ENCODE measurements at places on chromosomes 4 and X. TPM values are rescaled to one million over a fixed set of nuclear protein-coding genes. Genes with fewer than 3 reads are reported as not detected.
A peak's percentile ranks its signal among the peaks of the same experiment; 100 is the strongest.

Gene HS3ST1
- 0.27 TPM for total RNA-seq

DNA sequence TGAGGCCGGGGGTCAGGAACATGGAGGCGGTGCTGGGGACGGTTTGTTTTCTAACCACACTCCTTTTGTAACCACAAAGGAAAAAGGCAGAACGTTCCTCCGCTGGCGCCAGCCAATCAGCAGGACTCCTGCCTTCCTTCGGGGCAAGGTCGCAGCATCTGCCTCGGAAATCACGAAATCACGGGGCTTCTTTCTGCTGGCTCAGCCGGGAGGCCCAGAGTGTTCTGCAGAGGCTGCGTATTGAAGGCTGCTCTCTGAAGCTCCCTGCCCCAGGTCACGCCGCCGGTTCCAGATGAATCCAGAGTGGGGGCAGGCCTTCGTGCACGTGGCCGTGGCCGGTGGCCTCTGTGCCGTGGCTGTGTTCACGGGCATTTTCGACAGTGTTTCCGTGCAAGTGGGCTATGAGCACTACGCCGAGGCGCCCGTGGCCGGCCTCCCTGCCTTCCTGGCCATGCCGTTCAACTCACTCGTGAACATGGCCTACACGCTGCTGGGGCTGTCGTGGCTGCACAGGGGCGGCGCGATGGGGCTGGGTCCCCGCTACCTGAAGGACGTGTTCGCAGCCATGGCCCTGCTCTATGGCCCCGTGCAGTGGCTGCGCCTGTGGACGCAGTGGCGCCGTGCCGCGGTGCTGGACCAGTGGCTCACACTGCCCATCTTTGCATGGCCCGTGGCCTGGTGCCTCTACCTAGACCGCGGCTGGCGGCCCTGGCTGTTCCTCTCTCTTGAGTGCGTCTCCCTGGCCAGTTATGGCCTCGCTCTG is 9.4 kb downstream of the TMEM187 start:
- DNase-seq, result no peak

GRCh38 chr4:47065051-47065481 is 33.7 kb downstream of the GABRB1 start:
- no peak for DNase-seq

DNA sequence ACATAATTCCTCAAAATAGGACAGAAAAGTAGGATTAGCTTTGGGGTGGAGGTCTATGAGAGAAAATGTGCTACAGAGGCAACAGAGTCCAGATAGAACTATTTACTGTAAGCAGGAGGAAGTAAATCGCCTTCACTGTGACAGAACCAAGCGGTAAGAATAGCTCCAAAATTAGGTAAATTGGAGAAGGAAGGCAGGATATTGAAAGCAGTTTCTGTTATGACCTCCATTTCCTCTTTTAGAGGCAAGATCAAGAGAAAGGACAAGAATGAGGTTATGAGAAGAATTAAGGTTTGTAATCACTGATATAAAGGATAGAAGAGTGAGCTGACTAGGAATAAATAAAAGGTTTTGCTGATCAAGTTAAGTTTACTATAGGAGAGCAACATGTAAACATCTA is 44.1 kb upstream of the NEUROG2 start:
- no peak for DNase-seq

- no peak for DNase-seq
Observed at GRCh38 chr4:33052241-33052640, 2332.1 kb downstream of the PCDH7 start.

- DNase-seq, result no peak
Observed at GRCh38 chr4:63049278-63049677, 1360.0 kb downstream of the TECRL start.

DNA sequence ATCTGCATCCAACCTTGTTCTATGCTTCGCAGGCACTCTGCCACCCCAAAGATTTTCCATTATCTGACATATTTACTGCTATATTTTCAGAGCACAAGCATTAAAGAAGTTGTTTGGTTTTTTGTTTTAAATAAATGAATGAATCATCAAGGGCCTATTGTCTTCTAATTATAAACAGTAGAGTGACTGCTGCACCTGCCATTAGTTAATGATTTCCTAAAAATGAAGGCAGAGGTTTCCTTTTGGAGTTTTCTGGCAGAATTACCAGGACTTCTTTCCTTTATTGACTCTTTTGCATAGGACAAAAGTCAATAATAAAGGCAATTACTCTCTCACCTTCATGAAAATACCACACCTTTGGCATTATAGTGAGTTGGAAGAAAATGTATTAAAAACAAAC is 238.1 kb downstream of the INPP4B start:
- no peak for DNase-seq

- DNase-seq, result peak; percentile 93
Observed at GRCh38 chrX:41333744-41334362, at the start of gene DDX3X. Gene DDX3X, plus strand, starts transcription at chrX:41334162. Its CDS starts 91 bp downstream, at chrX:41334253.

Gene PLAC1
- total RNA-seq, result not detected

DNA sequence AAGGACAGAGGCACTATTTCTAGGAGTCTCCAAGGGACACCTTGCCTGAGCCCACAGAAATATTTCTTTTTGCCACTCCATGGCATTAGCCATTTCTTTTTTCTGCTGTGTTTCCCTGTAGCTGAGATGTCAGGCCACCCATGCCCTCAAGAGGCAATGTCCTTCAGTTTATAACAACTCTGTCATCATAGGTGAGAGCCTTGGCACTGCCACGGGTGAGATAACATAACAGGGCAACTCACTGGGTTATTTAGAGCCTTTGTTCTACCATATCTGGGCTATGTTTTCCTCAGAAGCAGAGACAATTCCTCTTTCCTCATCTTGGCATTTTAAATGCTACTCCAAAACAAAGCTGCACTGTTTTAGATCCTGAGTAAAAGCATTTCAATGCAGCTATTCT is 99.9 kb upstream of the MAOA start:
- no peak for DNase-seq

DNA sequence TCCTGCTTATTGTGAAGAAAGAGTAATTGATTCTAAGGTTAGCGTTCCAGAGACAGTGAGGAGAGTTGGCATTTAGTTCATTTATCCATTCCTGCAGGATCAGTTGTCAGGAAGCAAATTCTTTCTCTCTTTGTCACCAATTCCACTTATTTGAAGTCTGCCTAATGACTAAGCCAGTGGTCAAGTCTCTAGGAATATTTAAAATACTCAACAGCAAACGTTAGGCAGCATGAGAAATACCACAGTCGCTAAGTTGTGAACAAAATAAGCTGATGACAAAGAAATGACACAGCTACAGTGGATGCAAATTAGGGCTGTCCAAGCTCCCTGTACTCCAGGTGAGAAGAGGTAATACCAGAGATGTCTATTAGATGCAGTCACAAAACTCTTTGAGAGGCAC is 6.6 kb upstream of the MAGEB17 start:
- DNase-seq, result no peak

DNA sequence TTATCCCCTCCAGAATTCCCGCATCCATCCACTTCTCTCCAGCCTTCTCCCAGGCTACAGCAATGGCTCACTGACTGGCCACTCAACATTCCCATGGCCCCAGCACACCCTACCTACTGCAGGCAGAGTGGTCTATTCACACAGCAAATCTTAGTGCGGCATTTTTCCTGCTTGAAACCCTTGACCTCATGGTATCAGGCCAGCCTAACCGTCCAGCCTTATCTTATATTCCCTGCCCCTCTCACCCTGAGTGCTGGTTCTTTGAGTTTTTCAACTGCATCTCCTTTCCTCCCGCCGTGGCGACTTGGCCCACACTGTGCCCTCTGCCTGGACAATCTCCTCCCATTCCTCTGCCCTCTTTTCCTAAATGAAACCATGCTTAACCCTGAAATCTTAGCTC is 10.0 kb upstream of the S100G start:
- no peak for DNase-seq

DNA sequence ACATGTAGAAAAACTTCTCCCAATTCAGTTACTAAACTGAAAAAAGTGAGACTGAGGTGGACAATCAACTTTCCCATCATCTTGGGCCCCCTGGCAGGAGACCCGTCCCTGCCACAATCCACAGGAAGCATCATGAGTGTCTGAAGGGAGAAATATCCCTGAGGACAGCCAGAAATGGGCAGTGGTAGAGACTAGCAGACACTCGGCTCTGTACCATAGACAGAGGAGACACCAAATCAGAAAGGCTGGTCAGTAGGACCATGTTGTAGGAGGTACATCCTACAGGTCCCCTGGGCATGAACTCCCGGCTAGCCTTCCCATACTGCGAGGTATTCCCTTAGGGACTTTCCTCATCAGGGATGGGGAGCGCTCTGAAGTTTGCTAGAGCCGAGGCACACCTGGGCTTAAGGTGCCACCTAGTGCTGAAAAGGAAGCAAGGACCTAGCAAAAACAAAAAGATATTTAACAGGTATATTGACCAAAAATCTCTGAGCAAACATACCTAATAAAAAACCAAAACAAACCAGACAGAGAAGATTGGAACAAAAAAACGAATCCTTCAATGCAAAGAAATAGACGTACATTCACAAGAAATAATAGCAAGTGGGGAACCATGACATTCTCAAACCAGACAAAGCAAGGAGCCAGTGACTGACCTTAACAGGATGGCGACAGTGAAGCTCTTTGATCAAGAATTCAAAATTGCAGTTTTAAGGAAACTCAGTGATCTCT is 55.6 kb downstream of the HAUS3 start:
- no peak for DNase-seq

GRCh38 chr4:69787879-69788278 is 27.5 kb upstream of the SULT1B1 start:
- no peak for DNase-seq

Gene OCIAD2
- 8.7 TPM for total RNA-seq

DNA sequence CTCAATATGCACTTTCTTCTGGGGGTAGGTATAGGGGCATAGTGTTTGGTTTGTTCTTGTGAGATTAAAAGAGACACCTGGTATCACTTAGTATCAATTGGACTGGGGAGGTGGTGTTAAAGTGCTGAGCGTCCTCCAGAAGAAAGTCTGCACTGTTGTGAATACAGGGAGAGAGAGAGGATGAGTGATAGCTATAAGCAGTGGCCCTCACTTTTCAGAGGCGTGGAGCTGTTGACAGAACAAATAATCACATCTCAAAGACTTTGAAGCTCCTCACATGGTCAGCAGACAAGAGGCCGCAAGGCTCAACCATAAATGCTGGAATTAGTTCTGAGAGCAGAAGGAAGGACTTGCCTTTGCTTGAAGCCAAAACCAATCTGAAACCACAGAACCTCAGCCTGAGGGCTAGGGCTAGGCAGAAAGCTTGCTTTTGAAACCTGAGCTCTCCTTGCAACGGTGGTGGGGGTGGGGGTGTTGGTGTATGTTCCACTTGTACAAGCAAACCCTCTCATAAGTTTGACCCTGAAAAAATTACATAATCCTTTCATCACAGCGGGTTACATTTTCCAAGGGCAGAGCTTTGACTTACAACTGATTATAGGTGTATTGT is 123.2 kb upstream of the SCML1 start:
- DNase-seq, result no peak

DNA sequence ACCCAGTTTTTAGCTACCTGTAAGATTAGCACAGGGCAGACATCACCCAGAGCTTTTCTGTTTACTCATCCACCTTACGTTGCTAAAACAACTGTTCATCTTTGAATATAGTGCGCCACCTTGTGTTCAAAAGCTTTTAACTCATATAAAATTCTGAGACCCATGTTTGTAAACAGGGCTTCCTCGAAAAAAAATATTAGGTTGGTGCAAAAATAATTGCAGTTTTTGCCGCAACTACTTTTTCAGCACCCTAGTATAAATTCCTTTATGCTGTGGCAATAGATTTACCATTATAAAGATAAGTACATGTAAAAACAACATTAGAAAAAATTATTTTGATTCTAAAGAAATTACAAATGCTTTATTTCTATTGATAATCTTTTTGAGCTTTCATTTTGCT is 147.9 kb downstream of the LRBA start:
- DNase-seq, result no peak

Gene YIPF6
- total RNA-seq, result 40.0 TPM

- DNase-seq, result no peak
Observed at GRCh38 chr4:5943561-5943960, 50.7 kb upstream of the CRMP1 start.

Gene GLRB
- 19.4 TPM for total RNA-seq

- DNase-seq, result no peak
Observed at GRCh38 chr4:159185591-159186023, 82.7 kb downstream of the RAPGEF2 start.

Gene QRFPR
- not detected for total RNA-seq

DNA sequence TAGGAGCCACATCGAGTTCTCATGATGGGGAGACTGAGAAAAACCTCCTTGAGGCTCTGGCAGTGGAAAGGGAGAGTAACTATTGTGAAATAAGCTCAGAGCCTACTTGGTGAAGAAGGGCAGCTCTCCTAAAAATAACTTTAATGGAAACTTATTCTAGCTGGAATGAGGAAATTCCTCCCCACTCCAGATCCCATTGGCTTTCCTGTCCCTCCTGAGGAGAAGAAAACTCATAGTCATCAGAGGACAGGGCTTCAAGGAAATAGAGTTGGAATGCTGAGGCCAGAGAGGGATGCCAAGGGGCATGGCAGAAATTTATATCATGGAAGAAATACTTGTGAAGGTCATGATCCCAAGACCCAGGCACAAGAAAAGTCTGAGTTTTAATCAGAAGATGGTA is 70.7 kb upstream of the TAPT1 start:
- DNase-seq, result no peak

GRCh38 chr4:10173037-10173753 is 56.6 kb upstream of the WDR1 start:
- no peak for DNase-seq

DNA sequence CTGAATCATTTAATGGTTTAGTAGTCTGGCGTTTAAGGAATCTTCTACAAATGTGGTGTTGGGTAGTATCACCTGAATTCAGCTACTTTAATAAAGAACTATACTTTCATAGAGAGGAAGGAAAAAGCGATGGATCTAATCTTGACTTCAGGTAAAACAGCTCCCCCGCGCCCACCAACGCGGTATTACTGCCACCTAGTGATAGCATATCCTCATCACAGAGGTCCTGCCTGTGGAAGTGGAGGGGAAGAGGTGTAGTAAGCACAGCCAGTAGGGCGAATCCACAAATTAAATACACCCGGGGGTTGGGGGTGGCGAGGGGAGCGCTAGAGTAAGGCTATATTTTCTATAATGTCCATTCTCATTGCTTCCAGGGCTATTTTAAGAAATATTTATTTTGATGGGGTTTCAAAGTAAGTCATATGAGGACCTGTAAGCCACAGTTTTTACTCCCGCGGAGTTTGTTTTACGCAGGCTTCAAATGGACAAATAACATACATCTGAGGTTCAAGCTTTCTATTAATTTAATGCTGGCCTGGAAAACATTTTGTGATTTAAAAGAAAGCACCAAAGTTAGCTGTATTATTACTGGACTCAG is 8.3 kb upstream of the DAPP1 start:
- DNase-seq, result no peak

Measured in osteocyte (in vitro differentiated cells).